ENCODE measurements at places on chromosomes 13 and 19.

- no peak for DNase-seq
These were observed 26.9 kb upstream of the PIK3R2 start for GRCh38 chr19:18126097-18126496.

- DNase-seq, result no peak
These were observed 6.3 kb upstream of the CDK8 start for GRCh38 chr13:26247608-26248007.

DNA sequence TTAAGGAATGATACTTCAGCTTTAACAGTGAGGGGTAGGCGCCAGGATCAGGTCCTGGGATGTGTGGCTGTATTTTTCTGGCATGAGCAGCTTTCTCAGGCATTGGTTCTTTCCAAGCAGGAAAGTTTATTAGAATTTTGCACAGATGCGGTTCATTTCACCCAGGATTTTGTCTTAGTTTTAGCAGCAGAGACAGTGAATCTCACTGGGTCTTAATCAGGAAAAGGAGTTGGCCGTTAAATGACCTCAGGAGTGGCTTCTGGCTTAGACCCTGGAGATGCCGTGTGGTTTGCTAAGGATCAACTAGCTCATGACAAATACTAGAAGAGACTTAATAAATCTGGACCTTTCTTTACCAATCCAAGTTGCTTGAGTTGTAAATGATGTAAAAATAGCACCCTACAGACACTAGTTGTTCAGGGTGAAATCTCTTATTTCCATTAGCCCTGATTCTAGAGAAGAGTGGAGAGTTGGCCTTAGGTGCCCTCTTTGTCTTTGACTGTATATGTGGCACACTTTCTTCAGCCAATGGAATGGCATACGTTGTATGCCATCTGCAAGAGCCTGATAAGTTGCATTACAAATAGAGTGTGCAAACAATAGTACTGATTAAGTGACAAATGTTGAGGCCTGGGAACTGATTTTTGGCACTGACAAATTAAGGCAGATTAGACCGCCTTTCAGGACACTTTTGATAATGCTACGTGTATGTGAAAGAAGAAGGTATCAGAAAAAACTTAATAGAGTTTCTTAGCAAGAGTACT lies 34.0 kb downstream of the LRCH1 start:
- DNase-seq, result peak; percentile 45

GRCh38 chr19:46499692-46500091 lies 4.0 kb upstream of the PNMA8B start:
- no peak for DNase-seq

GRCh38 chr19:17348700-17349099 lies 11.3 kb downstream of the GTPBP3 start:
- DNase-seq, result peak; percentile 56

DNA sequence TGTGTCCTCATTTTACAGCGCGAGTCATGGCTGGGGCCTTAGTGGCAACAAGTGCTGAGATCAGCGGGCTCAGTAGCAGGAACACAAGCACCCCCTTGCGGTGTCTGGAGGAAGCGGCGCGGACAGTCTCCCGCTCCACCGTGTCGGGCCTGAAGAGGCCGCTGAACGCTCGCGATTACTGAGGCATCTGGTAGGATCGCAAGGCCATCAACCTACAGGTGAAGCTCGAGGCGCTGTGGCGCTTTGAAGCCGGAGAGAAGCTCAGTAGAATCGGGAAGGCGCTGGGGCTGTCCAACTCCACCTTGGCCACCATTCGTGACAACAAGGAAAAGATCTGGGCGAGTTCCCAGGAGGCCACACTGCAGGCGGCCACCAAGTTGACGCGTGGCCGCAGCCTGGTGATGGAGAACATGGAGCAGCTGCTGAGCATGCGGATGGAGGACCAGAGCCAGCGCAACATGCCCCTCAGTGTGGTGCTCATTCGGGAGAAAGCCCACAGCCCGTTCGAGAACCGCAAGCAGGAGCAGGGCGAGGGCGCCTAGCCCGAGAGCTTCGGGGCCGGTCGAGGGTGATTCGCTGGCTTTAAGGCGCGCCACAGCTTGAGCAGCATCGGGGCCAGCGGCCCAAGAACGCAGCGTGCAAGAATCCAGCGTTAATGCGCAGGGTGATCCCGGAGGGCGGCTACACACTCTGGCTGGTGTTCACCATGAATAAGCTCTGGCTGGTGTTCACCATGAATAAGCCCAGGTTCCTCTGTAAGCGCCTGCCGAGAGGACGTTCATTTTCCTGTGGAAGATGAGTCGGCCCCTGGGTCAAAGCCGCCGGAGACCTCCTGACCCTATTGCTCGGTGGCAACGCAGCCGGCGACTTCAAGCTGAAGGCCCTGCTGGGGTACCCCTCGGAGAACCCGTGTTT lies 8.3 kb upstream of the MZF1 start:
- DNase-seq, result peak; percentile 84

DNA sequence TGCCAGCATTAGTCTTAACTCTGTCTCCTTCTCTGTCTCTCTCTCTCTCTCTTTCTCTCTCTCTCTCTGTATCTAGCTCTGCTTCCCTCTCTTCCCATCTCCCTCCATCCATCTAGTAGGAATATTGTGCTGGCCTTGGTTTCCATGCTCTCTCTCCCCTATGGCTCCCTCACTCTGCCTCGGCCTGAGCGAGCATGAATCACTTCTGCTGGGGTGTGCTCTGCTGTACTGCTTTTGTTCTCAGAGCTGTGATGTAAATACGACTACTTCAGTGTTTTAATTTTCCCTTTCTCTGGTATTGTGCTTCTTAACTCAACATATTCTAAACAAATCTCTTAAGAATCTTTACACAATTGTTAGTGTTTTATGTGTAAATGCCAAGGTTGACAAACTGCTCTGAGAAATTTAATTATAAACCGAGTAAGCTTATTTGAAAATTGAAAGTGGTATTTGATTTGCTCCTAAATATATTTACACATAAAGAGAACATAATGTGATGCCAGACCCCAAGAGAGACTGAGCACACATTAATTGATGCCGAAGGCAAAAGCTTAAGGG lies 211.5 kb upstream of the KL start:
- no peak for DNase-seq

- DNase-seq, result no peak
These were observed 22.3 kb downstream of the CYP2B6 start for GRCh38 chr19:41013359-41013758.

DNA sequence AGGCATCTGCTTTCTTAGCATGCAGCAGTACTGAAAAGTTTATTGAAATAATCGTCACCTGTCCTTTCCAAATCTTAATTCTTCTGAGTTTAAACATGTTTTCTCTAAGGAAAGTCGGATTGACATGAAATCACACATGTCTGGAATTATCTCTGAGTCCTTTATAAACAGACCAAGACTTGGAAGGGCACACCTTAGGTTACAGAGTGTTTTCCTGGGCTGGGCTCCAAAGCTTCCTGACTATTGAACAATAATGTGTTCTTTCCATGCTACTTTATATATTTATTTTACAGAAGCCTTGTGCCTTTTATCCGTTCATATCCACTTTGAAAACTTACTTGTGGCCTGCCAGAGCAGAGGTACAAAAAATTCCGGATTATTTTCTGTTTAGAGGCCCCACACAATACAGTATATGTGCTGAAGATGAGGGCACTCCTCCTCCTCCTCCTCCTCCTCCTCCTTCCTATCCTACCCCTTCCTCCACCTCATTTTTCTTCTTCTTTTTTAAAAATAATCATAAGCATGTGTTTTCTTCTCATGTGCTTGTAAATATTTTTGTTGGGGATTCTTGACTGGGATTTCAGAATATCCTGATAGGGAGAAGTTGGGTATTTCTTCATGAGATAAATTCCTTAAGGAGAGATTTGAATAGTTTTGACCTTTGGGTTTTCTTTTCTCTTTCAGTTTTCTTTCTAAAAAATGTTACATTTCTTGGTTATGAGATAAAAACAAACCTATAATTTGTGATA lies 52.3 kb downstream of the LRCH1 start:
- no peak for DNase-seq

All from fibroblast of skin of right quadriceps (primary cell).